ENCODE measurements at places on chromosomes 3 and 15.

DNA sequence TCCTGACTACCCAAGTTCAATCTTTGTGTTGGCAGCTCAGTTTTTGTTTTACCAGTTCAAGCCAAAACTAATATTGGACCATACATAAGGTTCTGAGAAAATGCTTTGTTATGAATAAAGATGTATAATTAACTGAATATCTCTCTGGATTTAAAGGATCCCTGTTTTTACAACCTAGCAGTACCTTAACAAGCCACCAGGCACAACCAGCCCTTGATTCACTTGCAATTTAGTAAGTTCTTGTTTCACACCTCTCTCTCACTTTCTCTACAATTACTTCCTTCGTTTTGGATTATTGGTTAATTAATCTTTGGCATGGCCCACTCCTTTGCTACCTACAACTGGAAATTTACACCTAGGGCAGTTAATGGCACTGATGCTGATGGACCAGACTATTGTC, 531.9 kb downstream of the SQOR start:
- no peak for DNase-seq

DNA sequence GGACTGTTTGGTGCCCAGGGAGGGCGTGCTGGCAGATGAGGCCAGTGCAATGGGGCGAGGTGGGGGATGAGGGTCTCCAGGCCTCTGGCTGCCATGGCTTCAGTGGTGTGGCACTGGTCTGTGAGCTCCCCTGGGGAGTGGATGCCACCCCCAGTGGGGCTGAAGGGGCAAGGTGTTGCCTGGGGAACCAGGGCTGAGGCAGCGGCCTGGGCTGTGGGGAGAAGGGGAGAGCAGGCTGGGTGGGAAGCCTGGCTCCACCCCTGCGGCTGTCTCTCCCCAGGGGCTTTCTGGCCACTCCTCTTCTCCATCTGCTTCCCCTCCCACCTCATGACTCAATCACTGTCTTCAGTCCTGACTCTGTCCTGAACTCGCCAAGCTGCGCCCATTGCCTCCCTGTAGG, 88.4 kb upstream of the TLE3 start:
- no peak for DNase-seq

DNA sequence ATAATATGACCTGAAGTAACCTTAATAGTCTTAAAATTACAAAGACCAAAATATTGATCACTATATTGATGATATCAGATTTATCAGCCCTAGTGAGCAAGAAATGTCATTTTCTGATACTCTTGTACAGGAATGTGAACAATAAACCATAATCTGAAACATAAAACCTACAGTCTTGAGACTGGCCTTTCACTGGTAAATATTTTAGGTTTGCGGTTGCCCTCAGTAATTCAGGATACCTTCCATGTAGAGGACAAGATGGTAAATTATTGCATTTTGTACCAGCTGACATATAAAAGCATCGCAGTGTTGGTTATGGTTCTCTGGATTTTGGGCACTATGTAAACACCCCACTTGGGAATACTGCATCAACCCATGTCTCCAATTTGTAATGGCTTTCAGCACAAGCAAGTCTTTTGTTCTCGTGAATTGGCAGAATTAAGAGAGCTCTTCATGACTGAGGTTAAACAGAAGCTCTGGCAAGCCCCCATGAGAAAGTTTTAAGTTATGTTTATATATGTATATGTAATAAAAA, 128.5 kb downstream of the LMLN start:
- DNase-seq, result no peak

GRCh38 chr15:77540312-77541060, 92.2 kb downstream of the LINGO1 start:
- no peak for DNase-seq

DNA sequence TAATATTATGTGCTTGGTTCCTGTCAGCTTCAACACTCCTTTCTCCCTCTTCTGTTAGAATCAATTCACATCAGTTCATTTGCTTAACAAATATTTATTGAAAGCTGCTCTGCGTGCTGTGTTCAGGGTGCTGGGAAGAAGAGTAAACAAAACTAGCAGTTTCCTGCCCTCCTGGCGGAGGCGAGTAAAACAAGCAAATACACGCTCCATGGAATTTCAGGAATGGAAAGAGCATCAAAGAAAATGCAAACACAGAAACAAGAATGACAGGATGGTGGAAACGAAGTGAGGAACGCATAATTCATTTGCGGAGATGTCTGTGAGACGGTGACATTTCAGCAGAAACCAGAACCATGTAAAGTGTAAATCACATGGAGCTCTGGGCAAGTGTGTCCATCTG, 49.4 kb upstream of the SPTSSB start:
- DNase-seq, result no peak

- DNase-seq, result no peak
These were observed 36.0 kb upstream of the SKIL start for GRCh38 chr3:170321321-170322034.

DNA sequence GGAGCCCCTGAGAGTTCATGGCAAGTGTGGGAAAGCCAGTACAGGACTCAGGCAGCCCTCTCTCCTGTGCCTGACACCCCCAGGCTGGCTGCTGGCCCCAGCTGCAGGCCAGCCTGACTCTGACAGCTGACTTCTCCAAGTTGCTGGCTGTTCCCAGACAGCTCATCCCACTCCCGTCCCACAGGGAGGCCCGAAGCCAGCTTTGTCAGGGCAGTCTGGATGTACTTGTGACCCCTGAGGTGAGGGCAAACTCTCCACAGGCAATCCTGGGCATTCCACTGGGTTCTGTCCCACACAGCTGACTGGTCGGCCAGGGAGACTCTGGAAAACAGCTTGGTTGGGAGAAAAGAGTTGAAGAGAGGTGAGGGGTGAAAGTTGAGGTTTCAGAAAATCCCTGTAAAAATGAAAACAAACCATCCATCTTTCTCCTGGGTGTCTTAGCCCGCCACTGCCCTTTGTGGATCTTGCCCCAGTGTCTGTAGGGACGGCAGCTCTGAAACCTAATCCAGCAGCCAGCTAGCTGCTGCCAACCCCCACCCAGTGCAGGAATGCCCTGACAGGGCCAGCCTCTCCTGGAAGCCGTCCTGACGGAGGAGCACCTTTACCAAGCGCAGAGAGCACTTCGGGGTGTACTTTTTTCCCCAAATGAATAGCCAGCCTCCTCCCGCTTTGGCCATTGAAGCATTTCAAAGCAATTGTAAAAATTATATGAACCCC, 87.9 kb downstream of the DNAJB8 start:
- no peak for DNase-seq

DNA sequence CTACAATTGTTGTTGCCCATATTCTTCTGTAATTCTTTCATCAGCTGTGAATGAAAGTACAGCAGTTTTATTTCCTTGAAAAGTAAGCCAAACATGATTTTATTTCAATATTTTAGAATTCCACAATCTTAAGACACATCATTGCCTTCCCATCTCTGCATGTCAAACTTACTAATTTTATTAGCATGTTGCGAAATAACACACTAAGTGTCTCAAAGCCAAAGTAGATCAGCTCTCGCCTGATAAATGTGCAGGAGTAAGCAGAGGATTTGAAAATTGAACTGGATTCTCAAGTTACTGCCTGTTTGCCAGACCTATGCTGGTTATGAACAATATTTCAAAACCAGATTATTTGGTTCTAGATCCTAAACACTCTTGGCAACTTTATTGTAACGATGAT, 25.7 kb downstream of the TGFBR2 start:
- no peak for DNase-seq

DNA sequence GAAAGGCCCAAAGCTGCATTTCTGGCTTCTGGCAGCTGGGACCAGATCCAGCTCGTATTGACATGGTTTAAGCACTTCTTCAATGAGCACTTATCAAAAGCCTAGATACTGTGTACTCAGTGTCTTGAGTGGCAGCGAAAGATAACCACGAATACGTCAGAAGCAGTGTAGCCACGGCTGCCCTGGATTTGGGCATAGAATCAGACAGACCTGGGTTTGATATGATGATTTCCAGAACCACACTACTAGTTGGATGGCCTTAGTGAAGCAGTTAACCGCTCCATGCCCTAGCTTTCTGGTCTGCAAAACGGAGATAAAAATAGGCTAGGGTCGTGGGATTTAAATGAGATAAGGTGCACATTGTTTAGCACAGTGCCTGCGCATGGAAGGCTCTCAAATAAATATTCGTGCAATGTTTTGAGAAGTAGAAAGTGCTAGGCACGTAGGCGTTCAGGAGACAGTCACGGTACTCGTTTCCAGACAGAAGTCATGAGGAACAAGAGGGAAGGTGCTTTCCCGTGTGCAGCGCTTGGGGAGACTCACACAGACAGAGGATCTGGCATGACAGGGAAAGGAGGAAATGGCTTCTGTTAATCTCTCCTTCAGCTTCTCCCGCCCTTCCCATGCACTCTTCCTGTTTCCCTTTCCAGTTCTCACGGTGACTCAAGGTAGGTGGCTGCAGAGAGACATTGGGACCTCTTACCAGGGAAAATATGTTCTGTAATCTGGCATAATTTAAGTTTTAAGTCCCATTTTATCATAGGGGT, 70.3 kb downstream of the CCNL1 start:
- DNase-seq, result no peak

GRCh38 chr15:70447928-70448698, 315.2 kb downstream of the UACA start:
- no peak for DNase-seq

- DNase-seq, result no peak
These were observed 67.4 kb downstream of the MAP3K13 start for GRCh38 chr3:185430375-185430774.

DNA sequence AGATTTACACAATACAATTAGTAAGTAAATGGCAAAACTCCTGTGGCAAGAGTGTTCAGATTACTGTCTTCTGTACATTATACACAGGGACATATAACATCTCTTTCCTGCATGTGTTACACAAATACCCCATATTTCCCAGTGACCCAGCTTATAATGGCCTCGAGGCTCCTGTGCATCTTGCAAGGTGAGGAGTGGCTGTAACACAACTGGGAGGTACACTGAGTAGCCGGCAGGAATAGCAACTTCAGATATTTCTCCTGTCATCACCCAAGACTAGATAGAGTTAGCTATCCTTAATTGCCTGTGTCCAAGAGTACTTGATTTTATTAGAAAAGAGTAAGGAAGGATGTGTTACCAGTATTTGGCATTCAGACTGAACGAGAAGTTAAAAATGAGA, 5.6 kb downstream of the GMPS start:
- DNase-seq, result no peak

DNA sequence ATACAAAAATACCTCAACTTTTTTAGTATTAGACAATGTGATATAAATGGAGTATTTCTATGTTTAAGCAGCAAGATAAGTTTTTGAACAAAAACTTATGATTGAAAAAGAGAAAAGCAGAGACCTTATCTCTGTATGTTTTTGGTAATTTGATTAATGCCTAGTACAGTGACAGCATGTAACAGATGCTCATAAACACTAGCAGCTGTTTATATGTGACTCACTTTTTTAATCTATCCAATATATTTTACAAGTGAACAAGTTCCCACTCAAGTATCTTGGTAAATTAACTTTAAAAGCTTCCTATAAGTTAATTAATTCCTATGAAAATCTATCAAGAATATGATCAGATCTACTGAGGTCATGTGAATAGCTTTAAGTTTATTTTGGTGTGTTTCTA, 55.1 kb downstream of the NGLY1 start:
- no peak for DNase-seq

DNA sequence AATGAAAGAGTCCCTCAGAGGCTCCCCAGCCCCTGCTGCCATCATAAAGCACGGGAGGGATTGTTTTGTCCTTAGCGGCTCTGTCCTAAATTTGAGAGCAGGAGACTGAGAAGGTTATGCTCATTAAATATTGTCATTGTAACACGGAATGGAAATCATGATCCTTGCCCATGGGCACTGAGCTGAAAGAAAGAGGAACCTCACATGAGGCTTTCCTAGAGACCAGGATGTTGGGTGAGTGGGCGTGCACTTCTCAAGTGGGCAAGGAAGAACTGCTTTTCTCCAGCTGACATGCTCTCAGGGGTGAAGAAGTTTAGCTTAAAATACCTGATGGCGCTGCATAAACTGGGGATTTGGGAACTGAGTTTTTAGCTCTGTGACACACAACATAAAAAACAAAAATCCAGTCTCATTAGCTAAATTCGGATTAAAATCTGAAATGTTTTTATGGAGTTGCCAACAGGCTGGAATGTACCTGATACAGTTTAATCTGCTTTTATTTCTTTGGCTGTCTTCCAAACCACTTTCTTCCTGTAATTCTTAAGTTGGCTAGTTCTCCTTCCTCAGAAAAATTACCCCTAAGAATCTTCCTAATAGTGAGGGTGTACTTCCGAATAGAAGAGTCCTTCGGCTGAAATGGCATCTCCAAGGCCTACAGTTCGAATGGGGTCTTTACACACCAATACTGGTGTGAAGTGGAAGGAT, 31.7 kb downstream of the ADPGK start:
- DNase-seq, result no peak

DNA sequence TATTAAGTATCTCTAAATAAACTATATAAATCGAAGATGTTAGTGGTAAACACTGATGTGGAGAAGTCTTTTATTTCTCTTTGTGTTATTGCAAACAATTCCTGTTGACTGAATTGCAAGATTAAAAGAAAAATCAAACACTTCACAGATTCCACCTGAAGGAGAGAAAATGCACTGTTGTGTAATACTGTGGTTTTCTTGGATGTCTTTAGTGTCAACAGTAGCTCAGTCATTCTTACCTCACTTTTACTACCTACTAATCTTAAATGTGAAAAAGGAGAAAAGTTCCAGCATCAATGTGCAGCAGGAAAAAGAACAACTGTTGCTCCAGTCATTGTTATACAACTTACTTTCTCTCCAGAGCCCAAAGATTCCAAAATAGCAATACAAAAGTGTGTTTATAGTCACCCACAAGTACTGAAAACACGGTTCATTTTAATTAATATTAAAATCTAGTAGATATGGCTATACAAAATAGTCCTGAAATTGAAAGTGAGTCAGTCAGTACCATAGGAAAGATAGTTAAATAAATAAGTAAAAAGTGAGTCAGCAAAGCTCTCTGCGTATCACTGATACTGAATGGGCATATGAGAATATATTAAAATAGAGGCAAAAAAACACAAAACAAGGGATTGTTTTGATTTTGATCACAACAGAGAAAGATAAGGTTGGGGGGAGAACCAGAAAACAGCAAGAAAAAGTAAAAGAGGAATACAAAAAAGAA, 90.5 kb upstream of the CSPG5 start:
- no peak for DNase-seq

- DNase-seq, result no peak
These were observed 215.6 kb downstream of the RPLP1 start for GRCh38 chr15:69668039-69668705.
